ENCODE measurements at places on chromosomes 1 and 21. TPM values are rescaled to one million over a fixed set of nuclear protein-coding genes. Genes with fewer than 3 reads are reported as not detected.

The S100A8 gene
- total RNA-seq, result not detected

GRCh38 chr1:177164380-177165068, at the start of gene ASTN1:
ASTN1 (minus strand) TSS chr1:177164712; CDS start chr1:177164676, 36 bp downstream.
- H3K4me3 ChIP-seq, result peak within 1 kb of the TSS; percentile 64
- H3K4me1 ChIP-seq, result peaks cover 6% of the 10 kb centered on the region
- DNase-seq, result no peak
- no peak within 1 kb of the TSS for H3K27ac ChIP-seq

DNA sequence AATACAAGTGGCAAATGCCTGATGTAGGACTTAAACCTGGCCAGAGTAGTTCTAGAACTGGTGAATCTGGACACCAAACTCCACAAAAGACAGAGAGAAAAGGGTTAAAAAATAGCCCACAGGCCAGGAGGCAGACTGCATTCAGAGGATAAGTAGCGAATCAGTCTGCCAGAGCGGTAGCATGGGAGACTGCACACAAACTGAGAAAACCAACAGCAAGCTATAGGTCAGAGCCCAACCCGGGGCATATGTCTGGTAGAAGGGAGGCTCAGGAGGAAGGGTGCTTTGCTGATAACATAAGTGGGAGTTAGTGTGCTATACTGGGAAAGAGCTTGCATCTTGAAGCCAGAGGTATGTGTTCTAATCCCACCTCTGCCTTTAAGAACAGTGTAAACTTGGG, 4.0 kb downstream of the LRRC53 start:
- peaks cover 22% of the 10 kb centered on the region for H3K27me3 ChIP-seq
- no peak for DNase-seq
- no peaks in the 10 kb centered on the region for H3K4me1 ChIP-seq
- no peak overlapping the region for H3K27ac ChIP-seq
- no peak overlapping the region for H3K4me3 ChIP-seq

The CFHR1 gene
- total RNA-seq, result 0.45 TPM

The GBP4 gene
- total RNA-seq, result 4.8 TPM

GRCh38 chr1:201255479-201256362, 27.6 kb upstream of the PKP1 start:
- H3K36me3 ChIP-seq, result no peaks in the 10 kb centered on the region
- H3K27me3 ChIP-seq, result peaks cover 11% of the 10 kb centered on the region
- peaks cover 5% of the 10 kb centered on the region for H3K4me1 ChIP-seq
- no peak overlapping the region for H3K4me3 ChIP-seq
- H3K27ac ChIP-seq, result no peak overlapping the region
- DNase-seq, result peak; percentile 36

- DNase-seq, result no peak
- H3K27me3 ChIP-seq, result peaks cover 21% of the 10 kb centered on the region
- H3K4me3 ChIP-seq, result no peak overlapping the region
- peaks cover 8% of the 10 kb centered on the region for H3K4me1 ChIP-seq
Observed at GRCh38 chr21:45570071-45570470, 27.8 kb upstream of the SLC19A1 start.

The NBPF26 gene
- 53.3 TPM for total RNA-seq

DNA sequence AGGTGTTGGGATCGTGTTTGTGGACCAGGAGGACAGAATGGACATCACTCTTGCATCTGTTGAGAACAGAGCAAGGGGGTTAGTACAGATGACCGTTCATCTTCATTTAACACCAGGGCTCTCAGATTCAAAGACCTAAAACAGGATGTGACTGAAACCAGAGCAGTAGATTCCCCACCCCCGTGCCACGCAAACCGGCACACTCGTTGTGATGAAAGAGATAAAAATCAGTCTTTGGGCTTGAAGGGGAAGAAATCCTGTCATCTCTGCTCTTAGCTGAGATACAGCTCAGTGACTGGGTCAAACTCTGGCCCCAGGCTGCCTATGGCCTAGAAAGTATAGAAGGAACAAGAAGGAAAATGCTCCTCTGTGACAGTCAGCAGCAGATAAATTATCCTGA, 146.2 kb upstream of the KRTAP19-8 start:
- H3K27ac ChIP-seq, result no peak overlapping the region
- peaks cover 28% of the 10 kb centered on the region for H3K36me3 ChIP-seq
- no peak for DNase-seq
- H3K4me3 ChIP-seq, result no peak overlapping the region
- no peaks in the 10 kb centered on the region for H3K4me1 ChIP-seq

DNA sequence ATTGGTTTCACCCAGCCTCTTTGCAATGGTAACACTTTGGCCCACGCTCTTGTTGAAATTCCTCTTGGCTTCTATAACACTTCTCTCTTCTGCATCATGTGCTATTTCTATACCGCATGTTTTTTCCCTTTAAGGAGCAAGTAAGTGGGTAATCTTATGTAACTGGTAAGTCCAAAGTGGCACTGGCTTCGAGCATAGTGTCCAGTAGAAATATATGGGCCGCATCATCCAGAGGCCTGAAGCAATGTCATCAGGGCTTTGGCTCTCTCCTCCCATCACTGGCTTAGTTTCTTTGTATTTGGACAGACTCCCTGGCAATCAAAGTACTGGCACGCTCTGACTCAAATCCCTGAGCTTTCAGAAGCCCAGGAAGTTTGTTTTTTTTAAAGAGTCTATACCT, 17.5 kb downstream of the CHML start:
- H3K4me1 ChIP-seq, result peaks cover 2% of the 10 kb centered on the region
- DNase-seq, result no peak
- H3K36me3 ChIP-seq, result peaks cover 6% of the 10 kb centered on the region
- H3K27me3 ChIP-seq, result no peaks in the 10 kb centered on the region

DNA sequence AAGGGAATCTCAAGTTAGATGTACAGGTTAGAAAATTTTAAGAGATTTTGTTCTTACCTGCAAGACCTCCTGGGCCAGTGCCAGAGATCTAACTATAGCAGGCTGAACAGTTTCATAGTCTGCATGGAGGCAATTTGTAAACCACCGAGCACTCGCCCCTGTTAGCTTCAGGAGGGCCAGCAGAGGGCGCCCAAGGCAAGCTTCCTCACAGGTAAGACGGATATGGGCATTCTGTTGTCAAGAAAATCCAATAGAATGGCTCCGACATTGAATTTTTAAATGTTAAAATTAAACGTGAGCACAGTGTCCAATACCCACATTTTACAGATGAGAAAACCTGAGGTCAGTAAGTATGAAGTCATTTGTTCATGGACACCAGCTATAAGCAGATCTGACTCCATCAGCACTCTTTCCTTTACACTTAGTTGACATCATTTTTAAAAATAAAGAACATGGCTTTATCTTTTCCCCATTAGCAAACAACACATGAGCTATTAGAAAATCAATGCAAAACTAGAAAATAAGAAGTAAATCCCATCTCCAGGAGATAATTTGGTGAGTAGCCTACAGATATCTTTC, 2.2 kb downstream of the REG4 start:
- no peak overlapping the region for H3K27ac ChIP-seq
- peak; percentile 80 for DNase-seq

DNA sequence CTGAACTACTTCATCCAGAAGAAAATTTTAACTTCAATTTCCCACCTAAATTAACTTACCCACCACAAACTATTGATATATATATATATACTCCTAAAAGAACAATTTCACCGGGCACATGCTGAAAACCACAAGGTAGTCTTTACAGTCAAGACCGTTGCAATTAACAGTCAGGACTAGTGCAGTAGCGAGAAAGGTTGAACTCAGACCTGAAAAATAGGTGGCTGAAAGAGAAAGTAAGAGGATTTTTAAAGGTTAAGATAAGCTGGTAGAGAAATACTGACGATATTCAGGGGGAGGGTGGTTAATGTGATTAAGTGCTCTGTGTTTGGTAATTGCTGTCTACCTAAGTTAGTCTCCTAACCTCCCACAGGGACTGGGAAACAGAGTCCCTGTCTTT, 1153.5 kb upstream of the TMPRSS15 start:
- H3K27me3 ChIP-seq, result no peaks in the 10 kb centered on the region
- no peak for DNase-seq
- no peak overlapping the region for H3K27ac ChIP-seq
- H3K4me3 ChIP-seq, result no peak overlapping the region

The NPHP4 gene
- total RNA-seq, result 16.4 TPM

GRCh38 chr1:218352075-218352438, 6.9 kb downstream of the TGFB2 start:
- H3K4me3 ChIP-seq, result no peak overlapping the region
- H3K4me1 ChIP-seq, result peaks cover 54% of the 10 kb centered on the region
- no peak for DNase-seq
- no peaks in the 10 kb centered on the region for H3K36me3 ChIP-seq
- no peaks in the 10 kb centered on the region for H3K27me3 ChIP-seq

The ADAM30 gene
- not detected for total RNA-seq

The PLK3 gene
- 27.4 TPM for total RNA-seq

The VSIG8 gene
- total RNA-seq, result not detected

DNA sequence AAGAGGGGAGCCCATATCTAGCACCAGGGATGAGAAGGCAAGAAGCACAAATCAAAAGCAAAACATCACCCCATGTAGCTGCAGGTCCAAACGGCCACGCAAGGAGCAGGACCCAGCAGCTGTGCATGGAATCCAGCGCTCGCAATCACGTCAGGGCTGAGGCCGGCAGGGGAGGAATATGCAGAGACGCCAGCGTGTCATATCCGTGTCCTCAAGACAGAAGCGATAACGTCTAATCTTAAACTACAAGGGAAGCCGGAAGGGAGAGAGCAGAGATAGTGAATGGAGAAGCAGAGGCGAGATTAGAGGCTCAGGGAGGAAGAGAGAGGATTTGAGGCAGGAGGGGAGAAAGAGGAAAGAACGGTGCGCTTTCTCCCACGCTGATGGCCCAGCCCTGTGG, 39.1 kb downstream of the FBXO2 start:
- H3K27me3 ChIP-seq, result peaks cover 56% of the 10 kb centered on the region
- no peaks in the 10 kb centered on the region for H3K4me1 ChIP-seq
- H3K4me3 ChIP-seq, result no peak overlapping the region

DNA sequence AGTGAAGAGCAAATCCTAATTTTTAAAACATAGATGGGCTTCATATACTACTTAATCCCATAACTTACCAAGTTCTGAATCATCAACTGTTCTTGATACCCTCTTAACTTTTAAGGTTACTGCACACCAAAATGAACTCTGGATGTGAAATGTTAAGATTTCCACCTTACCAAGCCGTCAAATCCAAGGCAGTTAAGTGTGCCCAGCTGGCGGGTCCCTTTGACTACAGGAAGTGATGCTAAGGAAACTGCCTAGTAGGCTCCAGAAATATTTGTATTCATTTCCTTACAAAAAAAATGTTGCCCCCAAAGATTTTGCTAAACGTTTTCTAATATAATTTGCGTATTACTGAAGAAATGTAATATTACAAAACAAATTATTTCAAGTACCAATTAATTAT, 10.7 kb downstream of the NRIP1 start:
- no peaks in the 10 kb centered on the region for H3K36me3 ChIP-seq
- peak overlapping the region; percentile 23 for H3K27ac ChIP-seq
- H3K27me3 ChIP-seq, result no peaks in the 10 kb centered on the region
- no peak for DNase-seq

DNA sequence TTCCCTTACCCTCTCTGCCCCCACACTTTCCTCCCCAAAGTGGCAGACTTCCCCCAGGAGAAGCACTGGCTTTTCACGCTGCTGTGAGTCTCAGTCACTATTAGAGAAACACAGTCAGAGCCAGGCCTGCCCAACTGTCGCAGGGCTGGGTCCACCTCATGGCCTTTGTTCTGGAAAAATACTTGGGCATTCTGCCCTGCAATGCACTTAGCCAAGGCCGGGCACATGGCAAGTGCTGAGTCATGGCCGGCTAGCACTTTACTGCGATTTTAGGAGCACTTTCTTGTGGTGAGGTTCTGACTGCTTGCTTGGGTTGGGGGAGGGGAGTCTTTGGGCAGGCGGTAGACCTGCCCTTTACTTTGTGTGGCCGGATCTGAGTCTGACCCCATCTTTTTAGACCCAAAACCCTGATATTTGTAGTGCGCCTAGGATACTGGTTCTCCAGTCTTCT, 7.7 kb downstream of the EPHX1 start:
- H3K27me3 ChIP-seq, result no peaks in the 10 kb centered on the region
- peaks cover 9% of the 10 kb centered on the region for H3K36me3 ChIP-seq
- no peak overlapping the region for H3K4me3 ChIP-seq
- no peak for DNase-seq

GRCh38 chr1:219580009-219580676, 32.8 kb downstream of the ZC3H11B start:
- H3K27ac ChIP-seq, result no peak overlapping the region
- peaks cover 18% of the 10 kb centered on the region for H3K27me3 ChIP-seq
- H3K36me3 ChIP-seq, result peaks cover 7% of the 10 kb centered on the region
- peaks cover 8% of the 10 kb centered on the region for H3K4me1 ChIP-seq

DNA sequence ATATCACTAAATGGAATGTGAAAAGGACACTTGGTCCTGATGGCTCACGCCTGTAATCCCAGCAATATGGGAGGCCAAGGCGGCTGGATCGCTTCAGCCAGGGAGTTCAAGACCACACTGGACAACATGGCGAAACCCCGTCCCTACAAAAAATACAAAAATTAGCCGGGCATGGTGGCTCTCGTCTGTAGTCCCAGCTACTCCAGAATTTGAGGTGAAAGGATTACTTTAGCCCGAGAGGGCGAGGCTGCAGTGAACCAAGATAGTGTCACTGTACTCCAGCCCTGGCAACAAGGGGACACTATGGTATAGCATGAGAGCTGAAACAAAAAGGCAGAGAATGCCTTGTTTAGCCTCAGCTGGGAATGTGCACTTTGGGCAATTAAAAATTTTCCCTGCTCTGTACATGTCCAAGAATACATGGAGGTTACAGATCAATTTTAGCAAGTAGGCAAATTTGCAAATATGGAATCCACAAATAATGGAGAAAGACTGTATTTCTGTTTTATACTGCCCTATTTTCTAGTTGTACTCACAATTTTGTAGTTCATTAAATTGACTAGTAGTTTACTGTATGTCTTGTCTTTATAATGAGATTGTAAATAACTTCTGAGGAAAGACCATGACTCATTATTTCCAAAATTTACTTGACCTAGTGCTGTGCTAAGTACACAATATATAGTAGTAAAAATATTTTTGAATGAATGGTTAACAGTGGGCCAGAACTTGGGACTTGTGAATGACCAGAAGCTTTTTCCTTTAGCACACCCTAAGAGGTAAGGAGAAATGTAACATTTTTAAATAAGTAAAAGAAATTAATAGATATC, 2.0 kb upstream of the ANGEL2 start:
- peaks cover 15% of the 10 kb centered on the region for H3K4me1 ChIP-seq
- no peak for DNase-seq
- H3K27ac ChIP-seq, result no peak overlapping the region
- H3K27me3 ChIP-seq, result peaks cover 3% of the 10 kb centered on the region

GRCh38 chr1:59219916-59220315, 77.0 kb upstream of the FGGY start:
- no peaks in the 10 kb centered on the region for H3K27me3 ChIP-seq
- H3K36me3 ChIP-seq, result peaks cover 10% of the 10 kb centered on the region
- no peak overlapping the region for H3K27ac ChIP-seq
- H3K4me3 ChIP-seq, result no peak overlapping the region

DNA sequence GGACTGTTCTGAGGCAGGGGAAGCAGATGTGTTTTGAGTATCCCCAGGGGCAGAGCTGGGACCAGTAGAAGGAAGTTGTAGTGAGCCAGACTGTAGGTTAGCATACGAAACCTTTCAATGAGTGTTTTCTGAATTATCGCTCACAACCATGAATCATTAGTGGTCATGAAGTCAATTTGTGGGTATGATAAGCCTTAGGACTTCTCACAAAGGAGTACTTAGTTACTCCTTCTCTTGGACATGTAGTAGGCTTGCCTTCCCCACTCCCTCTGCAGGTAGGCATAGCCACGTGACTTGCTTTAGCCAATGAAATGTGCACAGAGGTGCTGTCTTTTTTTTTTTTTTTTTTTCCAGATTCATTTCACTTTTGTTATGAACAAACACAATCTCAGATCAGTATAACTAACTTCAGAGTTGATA, 23.9 kb upstream of the FAAH start:
- H3K27ac ChIP-seq, result no peak overlapping the region
- peaks cover 5% of the 10 kb centered on the region for H3K4me1 ChIP-seq
- H3K36me3 ChIP-seq, result peaks cover 9% of the 10 kb centered on the region
- no peaks in the 10 kb centered on the region for H3K27me3 ChIP-seq
- no peak overlapping the region for H3K4me3 ChIP-seq
